ENCODE measurements at places on chromosomes 13 and 19.
A peak's percentile ranks its signal among the peaks of the same experiment; 100 is the strongest.

DNA sequence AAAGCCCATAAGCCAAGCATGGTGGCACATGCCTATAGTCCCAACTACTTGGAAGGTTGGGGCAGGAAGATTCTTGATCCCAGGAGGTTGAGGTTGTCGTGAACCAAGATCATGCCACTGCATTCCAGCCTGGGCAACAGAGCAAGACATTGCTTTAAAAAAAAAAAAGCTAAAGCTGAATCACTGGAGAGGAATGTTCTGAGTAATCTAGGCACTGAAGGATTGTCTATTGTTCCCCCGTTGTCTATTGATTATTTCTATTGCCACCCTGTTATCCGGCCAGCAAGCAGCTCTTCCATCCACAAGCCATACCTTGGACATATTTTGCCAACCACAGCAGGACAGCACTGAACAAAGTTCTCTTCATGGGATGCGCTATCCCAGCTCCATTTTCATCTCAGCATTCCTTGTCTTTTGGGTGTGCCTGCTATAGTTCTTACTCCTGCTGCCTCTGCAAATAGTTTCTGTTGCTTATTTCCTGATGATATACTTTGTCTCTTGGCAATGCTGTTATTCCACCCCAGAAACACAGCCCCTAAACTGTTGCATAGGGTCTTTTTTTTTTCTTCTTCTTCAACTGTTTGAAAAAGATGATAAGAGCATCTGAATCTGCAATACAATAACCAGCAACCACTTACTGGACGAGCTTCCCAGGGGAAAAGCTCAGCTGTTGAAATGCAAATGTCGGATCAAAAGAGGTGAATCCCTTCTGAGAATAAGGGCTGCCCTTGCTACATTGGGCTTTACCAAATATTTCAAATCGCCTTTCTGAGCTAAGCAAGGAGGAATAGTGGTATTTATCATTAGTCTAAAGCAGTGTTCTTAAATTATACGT is 22.2 kb upstream of the SIAH3 start:
- no peak overlapping the region for H3K4me3 ChIP-seq
- no peak for DNase-seq
- no peaks in the 10 kb centered on the region for H3K27me3 ChIP-seq
- no peaks in the 10 kb centered on the region for H3K36me3 ChIP-seq
- H3K27ac ChIP-seq: no peak overlapping the region

GRCh38 chr19:42531313-42531712 is 3.0 kb upstream of the CEACAM1 start:
- H3K27me3 ChIP-seq: no peaks in the 10 kb centered on the region
- no peaks in the 10 kb centered on the region for H3K36me3 ChIP-seq
- no peak overlapping the region for H3K4me3 ChIP-seq
- peaks cover 4% of the 10 kb centered on the region for H3K4me1 ChIP-seq
- DNase-seq: no peak

- H3K27me3 ChIP-seq: no peaks in the 10 kb centered on the region
- DNase-seq: peak; percentile 69
- H3K36me3 ChIP-seq: peaks cover 5% of the 10 kb centered on the region
- H3K4me1 ChIP-seq: peaks cover 39% of the 10 kb centered on the region
- no peak overlapping the region for H3K27ac ChIP-seq
- peak overlapping the region; percentile 52 for H3K4me3 ChIP-seq
These were observed 12.7 kb downstream of the KLHL26 start for GRCh38 chr19:18649371-18650020.

DNA sequence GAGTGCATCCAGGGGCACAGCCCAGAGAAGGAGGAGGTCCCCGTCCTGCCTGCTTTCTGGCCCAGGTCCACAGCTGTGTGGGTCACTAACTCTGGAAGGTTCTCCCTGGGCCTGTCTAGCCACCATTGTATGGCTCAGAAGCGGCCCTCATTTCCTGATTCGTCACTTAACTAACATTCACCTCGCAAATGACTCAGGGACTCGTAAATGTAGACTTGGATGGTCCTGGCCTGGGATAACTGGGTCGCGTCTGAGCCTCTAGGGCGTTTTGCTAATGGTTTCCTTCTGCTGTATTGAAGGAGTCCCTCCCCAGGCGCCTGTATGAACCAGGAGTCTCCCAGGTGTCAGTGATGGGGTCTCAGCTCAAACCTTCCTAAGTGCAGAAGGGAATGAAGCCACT is 162.8 kb downstream of the ZNF536 start:
- no peak overlapping the region for H3K27ac ChIP-seq
- no peak for DNase-seq
- H3K36me3 ChIP-seq: no peaks in the 10 kb centered on the region
- H3K4me1 ChIP-seq: no peaks in the 10 kb centered on the region
- H3K4me3 ChIP-seq: no peak overlapping the region

- peak overlapping the region; percentile 8 for H3K4me3 ChIP-seq
- no peaks in the 10 kb centered on the region for H3K27me3 ChIP-seq
These were observed 132.7 kb downstream of the ZDHHC20 start for GRCh38 chr13:21326155-21327031.

GRCh38 chr19:2464389-2464788 is 7.6 kb upstream of the LMNB2 start:
- no peaks in the 10 kb centered on the region for H3K27me3 ChIP-seq
- no peak overlapping the region for H3K4me3 ChIP-seq
- H3K27ac ChIP-seq: no peak overlapping the region
- no peak for DNase-seq
- H3K4me1 ChIP-seq: peaks cover 14% of the 10 kb centered on the region

DNA sequence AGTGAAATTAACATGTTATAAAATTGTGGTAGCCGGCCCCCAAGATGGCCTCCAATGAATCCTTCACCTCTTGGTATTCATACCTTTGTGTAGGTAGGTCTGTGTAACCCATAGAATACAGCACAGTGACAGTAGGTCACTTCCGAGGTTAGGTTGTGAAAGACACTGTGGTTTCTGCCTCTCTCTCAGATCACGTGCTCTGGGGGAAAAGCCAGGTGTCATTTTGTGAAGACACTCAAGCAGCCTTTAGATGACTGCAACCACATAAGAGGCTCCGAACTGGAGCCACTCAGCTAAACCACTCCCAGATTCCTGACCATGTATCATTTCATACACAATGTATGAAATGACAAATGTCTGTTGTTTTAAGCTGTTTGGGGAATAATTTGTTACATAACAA is 9.8 kb upstream of the USPL1 start:
- no peak overlapping the region for H3K27ac ChIP-seq
- no peak overlapping the region for H3K4me3 ChIP-seq
- peaks cover 5% of the 10 kb centered on the region for H3K4me1 ChIP-seq
- H3K27me3 ChIP-seq: no peaks in the 10 kb centered on the region
- DNase-seq: peak; percentile 53

- no peak overlapping the region for H3K27ac ChIP-seq
- H3K36me3 ChIP-seq: no peaks in the 10 kb centered on the region
- peaks cover 37% of the 10 kb centered on the region for H3K4me1 ChIP-seq
- DNase-seq: peak; percentile 23
- H3K4me3 ChIP-seq: no peak overlapping the region
These were observed 3.6 kb downstream of the LRRC25 start for GRCh38 chr19:18393836-18394235.

GRCh38 chr13:45828256-45828968 is 23.1 kb downstream of the SIAH3 start:
- no peaks in the 10 kb centered on the region for H3K27me3 ChIP-seq
- no peak overlapping the region for H3K27ac ChIP-seq
- DNase-seq: peak; percentile 75

DNA sequence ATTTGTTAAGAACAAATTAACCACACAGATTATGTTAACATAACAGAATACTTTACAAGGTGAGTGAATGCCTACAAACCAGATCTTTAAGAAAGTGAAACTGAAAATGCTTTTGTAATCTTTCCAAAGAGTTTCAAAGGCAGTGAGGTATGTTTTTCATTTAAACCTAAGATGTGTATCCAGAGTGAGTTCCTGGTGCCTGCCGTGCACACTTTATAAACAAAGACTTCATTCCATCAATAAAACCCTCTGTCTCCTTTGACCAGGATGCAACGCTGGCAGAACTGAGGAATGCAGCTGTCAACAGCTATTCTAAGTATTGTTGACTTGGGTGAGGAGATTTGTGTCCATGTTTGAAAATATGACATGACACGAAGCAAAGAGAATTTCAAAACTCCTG is 344.6 kb downstream of the DNAJC15 start:
- H3K27me3 ChIP-seq: no peaks in the 10 kb centered on the region
- no peaks in the 10 kb centered on the region for H3K36me3 ChIP-seq
- H3K4me1 ChIP-seq: peaks cover 5% of the 10 kb centered on the region
- H3K4me3 ChIP-seq: no peak overlapping the region
- DNase-seq: peak; percentile 37
- no peak overlapping the region for H3K27ac ChIP-seq

DNA sequence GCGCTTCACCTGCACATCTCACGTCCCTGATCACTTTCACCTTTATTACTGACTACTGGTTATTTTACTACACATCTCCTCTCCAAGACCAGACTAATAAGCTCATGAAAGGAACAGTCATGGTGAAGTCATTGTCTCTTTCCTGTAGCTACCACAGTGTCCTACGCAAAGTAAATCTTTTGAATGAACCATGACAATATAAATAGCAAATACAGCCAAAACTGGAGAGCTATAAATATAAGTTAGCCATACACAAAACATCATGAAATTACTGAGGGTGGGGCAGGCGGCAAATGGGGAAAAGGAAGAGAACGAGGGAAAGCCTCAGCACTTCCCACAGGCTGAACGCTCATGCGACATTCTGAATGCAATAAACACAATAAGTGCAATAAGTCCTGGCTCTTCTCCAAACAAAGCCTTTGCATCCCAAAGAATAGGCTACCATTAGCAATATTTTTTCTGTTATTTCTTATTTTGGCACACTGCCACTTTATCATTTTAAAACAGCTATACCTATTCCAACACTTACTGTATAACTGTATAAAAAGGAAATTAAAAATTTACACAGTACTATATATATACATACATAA is 62.5 kb downstream of the TUBGCP3 start:
- no peaks in the 10 kb centered on the region for H3K4me1 ChIP-seq
- no peaks in the 10 kb centered on the region for H3K27me3 ChIP-seq
- H3K4me3 ChIP-seq: no peak overlapping the region
- DNase-seq: no peak

- no peaks in the 10 kb centered on the region for H3K36me3 ChIP-seq
- H3K27me3 ChIP-seq: no peaks in the 10 kb centered on the region
- no peak overlapping the region for H3K27ac ChIP-seq
- peaks cover 8% of the 10 kb centered on the region for H3K4me1 ChIP-seq
- H3K4me3 ChIP-seq: no peak overlapping the region
These were observed 94.6 kb downstream of the LRCH1 start for GRCh38 chr13:46647512-46648065.

- H3K27ac ChIP-seq: no peak overlapping the region
- H3K36me3 ChIP-seq: no peaks in the 10 kb centered on the region
- DNase-seq: no peak
- no peaks in the 10 kb centered on the region for H3K27me3 ChIP-seq
- H3K4me3 ChIP-seq: no peak overlapping the region
- H3K4me1 ChIP-seq: no peaks in the 10 kb centered on the region
These were observed 642.3 kb downstream of the TBC1D4 start for GRCh38 chr13:74839656-74840055.

DNA sequence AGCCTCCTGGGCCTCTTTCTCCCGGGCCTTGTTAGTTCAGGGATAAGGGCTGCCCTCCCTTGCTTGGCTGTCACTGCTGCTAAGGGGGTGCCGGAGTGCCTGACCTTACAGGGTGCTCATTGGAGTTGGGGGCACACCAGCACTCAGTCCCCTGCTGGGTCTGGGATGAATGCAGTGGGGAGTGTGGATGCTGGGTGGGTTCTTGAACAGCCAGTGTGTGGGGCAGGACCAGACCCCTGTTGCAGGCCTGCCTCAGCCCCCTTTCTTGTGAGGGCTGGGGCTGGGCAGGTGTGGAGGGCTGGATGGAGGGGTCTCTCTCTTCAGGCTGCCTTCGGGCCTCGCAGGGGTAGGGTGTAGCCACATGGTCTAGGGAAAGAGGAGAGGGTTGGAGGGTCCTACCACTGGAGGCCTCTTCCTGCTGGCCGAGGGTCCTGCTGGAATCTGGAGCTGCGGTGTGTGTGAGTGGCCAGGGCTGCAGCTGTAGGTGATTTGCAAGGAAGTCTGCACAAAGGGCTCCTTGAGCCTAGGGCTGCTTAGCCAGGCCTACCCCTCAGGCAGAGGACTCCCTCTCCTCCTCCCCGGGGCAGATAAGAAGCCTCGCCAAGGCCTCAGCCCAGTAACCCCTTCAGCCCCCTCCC is 3.2 kb downstream of the CEBPA start:
- H3K27ac ChIP-seq: no peak overlapping the region
- H3K36me3 ChIP-seq: no peaks in the 10 kb centered on the region
- H3K4me3 ChIP-seq: peak overlapping the region; percentile 80
- H3K27me3 ChIP-seq: no peaks in the 10 kb centered on the region

- H3K4me3 ChIP-seq: no peak overlapping the region
- no peak overlapping the region for H3K27ac ChIP-seq
- DNase-seq: no peak
- H3K27me3 ChIP-seq: no peaks in the 10 kb centered on the region
- H3K4me1 ChIP-seq: no peaks in the 10 kb centered on the region
These were observed 44.2 kb downstream of the EDNRB start for GRCh38 chr13:77874406-77874805.

GRCh38 chr19:30049226-30049625 is 107.2 kb downstream of the URI1 start:
- H3K4me3 ChIP-seq: no peak overlapping the region
- no peak overlapping the region for H3K27ac ChIP-seq
- no peaks in the 10 kb centered on the region for H3K27me3 ChIP-seq
- DNase-seq: no peak
- H3K4me1 ChIP-seq: peaks cover 32% of the 10 kb centered on the region

- no peak for DNase-seq
- no peak overlapping the region for H3K27ac ChIP-seq
- no peaks in the 10 kb centered on the region for H3K27me3 ChIP-seq
- H3K4me3 ChIP-seq: no peak overlapping the region
- H3K36me3 ChIP-seq: no peaks in the 10 kb centered on the region
These were observed 308.1 kb downstream of the LIG4 start for GRCh38 chr13:107907065-107907805.

GRCh38 chr19:30161770-30162169 is 210.4 kb upstream of the ZNF536 start:
- H3K27me3 ChIP-seq: no peaks in the 10 kb centered on the region
- H3K27ac ChIP-seq: no peak overlapping the region
- no peaks in the 10 kb centered on the region for H3K36me3 ChIP-seq
- no peak for DNase-seq
- no peaks in the 10 kb centered on the region for H3K4me1 ChIP-seq

DNA sequence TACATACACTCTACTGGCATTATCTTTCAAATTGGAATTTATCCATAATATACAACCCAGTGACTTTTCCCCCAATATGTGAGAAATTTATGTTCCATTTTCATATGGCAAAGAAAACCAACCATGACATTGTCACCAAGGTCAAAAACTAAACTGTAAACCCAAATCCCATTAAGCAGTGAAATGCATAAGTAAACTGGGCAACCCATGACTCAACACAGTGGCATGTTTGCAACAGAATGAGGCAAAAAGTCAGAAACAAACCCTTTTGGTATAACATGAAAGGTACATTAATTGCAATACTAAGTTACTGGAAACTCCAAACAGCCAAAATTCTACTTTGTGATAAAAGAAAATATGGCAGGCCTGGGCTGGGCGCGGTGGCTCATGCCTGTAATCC is 4.9 kb downstream of the ZNF878 start:
- DNase-seq: no peak
- H3K4me3 ChIP-seq: no peak overlapping the region
- peaks cover 31% of the 10 kb centered on the region for H3K36me3 ChIP-seq
- no peak overlapping the region for H3K27ac ChIP-seq
- no peaks in the 10 kb centered on the region for H3K27me3 ChIP-seq

Measured in common myeloid progenitor, CD34-positive (primary cell).